Stimulated activated CD8-positive, alpha-beta memory T cell treated with anti-CD3 and anti-CD28 coated beads, Interleukin-2, amount 100 ng/mL, for 1 hour (primary cell): ENCODE measurements at places on chromosomes 6 and 20.

GRCh38 chr6:47245745-47246371, 63.8 kb downstream of the TNFRSF21 start:
- DNase-seq = no peak

DNA sequence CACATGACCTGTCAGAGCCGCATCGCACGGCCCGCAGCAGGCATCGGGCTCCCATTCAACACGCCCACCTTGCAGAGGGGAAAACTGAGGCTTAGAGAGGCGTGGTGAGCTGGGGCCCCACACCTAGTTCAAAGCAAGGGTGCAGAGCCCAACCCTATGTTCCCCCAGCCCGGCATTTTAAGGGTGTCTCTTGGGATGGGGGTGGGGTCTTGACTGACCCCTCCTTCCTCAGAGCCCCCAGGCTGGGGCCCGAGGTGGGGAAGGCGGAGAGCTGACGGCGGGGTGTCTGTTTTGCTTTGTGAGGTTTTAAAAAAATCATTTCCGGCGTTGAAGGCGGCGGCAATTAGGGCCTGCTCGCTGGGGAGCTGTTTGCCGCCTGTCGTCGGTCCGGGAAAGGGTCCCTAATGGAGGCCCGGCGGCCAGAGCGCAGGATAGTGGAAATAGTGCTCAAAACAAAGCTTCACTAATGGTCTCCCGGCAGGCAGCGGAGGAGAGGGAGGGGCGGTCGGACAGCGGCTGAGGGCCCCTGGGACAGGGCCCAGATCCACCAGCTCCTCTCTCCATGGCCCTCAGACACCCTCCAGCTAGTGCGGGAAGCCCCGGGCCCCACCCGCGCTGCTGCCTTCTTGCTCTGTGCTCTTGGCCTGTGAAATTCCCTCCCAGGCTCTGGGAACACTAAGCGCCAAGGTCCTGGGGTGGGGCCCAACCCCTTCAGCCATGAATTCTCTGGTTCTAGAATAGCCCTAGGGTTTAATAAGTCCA, 11.9 kb downstream of the VSTM2L start:
- DNase-seq = no peak

DNA sequence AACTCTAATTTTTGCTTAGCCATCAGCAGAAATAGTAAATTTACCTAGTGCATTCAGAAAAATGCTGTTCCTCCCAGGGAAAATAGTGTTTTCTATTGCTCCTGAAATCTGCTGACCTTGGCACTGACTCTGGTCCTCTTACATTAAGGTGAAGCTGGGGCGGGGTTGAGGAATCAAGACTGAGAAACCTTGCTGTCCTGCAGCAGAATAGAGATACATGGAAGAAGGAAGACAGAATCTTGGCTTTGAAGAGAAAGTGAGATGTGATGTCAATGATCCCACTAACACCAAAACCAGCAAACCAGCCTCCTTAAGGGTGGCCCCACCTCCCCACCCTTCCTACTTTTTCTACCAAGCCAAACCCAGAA, 840 bp upstream of the LY86 start:
- DNase-seq = no peak

DNA sequence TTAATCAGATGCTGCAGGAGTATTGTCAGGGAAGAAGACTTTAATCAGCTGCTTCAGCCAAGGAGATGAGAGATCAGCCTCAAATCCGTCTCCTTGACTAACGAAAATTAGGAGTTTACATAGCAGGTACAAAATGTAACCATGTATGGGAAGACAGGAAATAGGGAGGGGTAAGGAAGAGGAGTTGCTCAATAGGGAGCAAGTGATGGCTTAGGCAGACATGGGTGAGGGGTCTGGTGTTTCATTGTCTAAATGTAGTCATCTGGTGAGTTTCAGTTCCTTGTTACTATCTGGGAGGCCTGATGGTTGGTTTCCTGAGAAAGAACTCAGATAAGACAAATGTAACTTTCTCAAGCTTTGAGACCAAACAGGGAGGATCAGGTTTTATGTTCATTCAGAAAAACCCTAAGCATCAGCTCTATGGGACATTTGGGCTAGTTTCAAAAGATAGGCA, 217.3 kb upstream of the SULF2 start:
- no peak for DNase-seq

DNA sequence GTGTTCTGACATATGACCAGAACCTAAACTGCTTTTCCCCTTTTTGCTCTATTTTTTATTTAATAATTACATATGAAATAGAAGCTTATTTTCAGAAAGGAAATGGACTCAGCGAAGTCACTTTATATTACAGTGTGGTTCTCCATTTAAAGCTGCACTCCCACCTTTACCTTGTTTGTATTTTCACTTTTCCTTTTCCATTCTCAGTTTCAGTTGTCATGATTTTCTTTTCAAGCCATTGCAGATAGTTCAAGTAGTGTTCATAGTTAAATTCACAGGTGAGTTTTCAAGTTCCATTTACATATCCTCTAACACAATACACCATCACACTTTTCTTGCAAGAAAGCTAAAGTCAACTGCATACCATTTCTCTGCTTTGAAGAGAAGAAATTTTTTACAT, 400.2 kb downstream of the HACE1 start:
- no peak for DNase-seq

- no peak for DNase-seq
Measured at GRCh38 chr6:140811642-140812041, 1321.1 kb upstream of the GJE1 start.

DNA sequence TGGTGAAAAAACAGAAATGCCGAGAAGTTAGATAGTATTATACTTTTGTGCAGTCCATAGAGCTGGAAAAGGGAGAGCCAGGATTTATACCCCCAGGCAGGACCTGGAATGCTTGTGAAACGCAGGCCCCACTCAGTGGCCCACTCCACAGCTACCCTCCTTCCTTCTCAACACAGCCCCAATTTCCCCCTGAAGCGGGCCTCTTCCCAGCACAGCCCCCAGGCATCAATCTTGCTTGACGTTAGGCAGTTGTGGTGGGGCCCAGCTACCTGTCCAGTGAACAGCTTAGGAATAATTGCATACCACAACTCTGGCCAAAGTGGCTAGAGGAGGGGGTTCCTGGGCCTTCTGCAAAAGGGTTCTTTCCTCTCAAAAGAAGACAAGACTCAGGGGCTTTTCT, 61.3 kb downstream of the PPP1R3G start:
- DNase-seq = no peak

- DNase-seq = no peak
Measured at GRCh38 chr6:158715330-158716311, 65.8 kb downstream of the SYTL3 start.

GRCh38 chr20:51801823-51802123, 548 bp downstream of the SALL4 start:
- DNase-seq = no peak

- no peak for DNase-seq
Measured at GRCh38 chr6:106546691-106547414, 82.4 kb downstream of the RTN4IP1 start.

- no peak for DNase-seq
Measured at GRCh38 chr6:167096991-167097390, 25.9 kb upstream of the CCR6 start.

GRCh38 chr6:46381057-46381456, 110.2 kb downstream of the RCAN2 start:
- DNase-seq = no peak

DNA sequence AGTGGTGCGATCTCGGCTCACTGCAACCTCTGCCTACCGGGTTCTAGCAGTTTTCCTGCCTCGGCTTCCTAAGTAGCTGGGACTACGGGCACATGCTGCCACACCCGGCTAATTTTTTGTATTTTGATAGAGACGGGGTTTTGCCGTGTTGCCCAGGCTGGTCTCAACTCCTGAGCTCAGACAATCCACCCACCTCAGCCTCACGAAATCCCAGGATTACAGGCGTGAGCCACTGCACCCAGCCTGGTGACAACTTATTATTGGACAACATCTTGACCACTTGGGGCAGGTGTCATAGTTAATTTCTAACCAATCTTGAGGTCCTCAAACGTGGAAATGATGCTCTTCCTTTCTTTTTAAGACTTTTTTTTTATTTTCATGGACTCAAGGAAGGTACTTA, 303.6 kb downstream of the CLIC5 start:
- no peak for DNase-seq

DNA sequence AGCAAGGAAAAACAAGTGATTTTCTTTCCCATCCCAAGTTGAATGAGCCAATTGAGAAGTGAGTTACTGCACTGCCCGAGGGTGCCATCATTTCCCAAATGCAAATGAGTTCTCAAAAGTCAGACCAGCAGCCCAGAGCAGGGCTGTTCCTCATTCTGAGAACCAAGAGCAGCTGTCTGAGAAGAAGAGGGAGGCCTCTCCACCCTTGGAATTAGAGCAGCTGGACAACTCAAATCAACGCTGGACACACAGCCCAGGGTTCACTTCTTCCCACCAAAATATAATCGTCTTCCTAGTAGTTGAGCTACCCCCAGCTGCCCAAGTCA, 4.6 kb upstream of the PREX1 start:
- no peak for DNase-seq

DNA sequence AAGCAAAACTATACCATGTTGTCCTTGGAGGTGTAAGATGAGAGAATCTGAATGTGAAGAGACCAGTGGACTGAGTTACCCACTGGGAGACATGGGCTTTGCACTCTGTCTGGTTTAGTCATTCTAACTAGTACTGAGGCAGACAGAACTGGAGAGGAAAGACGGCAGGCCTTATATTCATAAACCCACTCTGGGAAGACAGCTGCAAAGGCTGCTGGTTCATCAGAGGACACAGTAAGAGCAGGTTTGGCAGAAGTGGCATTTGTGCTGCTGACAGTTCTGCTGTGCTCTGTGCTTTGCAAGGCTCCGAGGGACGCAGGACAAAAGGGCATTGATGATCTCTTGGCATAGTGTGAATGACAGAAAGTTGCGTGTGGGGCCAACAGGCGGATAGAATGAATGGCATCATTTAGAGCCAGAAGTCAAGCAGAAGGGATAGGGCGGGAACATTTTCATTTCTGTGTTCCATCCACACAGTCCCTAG, 142.3 kb upstream of the TENT5A start:
- no peak for DNase-seq

- no peak for DNase-seq
Measured at GRCh38 chr6:29965873-29966601, 23.7 kb downstream of the HLA-A start.

DNA sequence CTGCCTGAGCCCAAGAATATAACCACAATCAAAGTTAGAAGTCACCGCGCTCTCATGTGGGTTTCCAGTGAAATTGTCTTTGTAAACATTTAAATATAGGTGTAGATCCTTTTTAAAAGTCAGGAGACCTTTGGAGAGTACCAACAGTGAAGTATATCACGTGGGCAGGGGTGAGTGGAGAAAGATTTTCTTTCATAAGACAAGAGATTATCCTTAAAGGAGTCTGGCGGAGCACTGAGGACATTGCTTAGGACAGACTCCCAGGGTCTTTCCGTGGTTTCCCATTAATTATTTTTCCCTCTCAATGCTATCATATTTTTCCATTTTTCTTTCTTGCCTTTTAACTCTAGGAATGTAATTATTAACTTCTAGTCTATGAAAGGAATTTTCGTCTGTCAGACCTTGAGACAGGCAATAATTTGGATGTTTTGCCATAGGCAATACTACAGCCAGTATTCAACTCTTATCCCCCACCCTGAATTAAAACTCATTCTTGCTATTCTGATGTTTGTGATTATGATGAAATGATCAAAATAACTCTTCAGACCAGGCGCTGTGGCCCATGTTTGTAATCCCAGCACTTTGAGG, 31.4 kb downstream of the DCBLD1 start:
- no peak for DNase-seq

- DNase-seq = no peak
Measured at GRCh38 chr6:110529907-110530306, 53.5 kb upstream of the SLC22A16 start.

DNA sequence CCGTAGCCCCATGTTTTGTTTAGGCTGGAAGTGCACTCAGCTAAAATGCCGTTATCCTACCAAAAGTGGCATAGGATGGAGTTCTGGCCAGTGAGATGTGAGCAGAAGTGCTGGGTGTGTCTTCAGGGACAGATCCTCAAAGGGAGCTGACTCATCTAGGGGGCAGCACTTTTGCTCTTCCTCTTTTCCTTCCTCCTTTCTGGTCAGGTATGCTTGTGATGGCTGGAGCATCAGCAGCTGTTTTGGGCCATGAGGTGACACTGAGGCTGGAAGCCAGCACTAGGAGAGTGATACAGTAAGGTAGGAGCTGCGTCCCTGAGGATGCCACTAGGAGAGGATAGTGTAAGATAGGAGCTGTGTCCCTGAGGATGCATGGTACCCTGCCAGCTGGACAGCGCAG, 4.6 kb upstream of the OSBPL2 start:
- no peak for DNase-seq

DNA sequence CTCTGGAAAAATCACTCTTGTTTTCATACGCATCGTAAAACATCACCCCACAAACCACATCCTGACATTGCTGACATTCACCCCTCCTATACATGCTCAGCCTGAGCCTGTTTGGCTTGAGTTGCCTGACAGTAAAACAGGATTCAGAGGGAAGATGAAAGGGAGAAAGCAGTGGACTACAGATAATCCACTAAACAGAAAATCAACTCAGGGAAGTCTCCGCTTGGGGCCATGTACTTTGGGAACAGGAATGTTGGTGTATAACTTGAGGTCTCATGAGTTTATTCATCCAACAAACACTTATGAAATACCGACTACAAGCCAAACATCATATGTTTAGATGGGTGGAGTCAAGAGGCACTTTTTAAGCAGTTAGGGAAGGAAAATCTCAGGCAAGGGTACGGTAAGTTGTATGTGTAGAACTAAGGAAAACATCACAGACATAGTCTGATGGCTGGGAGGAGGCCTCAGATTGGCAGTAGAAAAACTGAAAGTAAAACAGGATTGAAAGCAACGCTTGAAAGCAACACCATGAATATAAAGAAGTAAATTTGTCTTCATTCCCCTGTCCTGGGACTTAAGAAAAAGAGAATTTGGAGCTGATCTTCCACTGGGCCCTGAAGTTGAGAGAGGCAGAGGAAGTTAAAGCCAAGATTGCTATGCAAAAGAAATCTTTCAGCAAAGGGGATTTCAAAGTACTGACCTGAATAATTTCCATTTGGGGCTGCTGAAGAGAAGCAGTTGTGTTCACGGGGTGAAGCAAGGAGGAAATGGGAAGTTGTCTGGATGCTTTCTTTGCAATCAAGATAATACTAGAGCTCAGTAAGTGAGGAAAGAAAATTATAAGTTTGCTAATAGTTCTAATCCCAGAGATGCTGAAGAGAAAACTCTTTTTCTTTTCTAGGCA, 28.8 kb downstream of the PDE7B start:
- peak; percentile 33 for DNase-seq

DNA sequence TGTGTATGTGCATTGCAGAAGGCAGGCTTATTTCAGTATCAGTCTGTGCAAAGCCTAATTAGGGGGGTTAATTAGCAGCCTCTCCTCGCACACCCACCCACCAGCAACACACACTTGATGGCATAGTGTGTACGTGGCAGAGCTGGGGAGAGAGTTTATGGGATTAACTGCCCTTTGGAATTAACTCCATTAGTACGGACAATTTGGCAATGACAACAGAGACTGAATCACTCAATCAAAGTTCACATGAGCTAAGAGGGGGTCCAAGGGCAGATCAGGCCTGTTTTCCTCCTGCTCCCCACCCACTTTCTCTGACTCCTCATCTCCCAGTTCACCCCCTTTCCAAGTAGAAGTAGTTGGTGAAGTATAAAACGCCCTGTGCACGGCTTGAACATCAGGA, 69.5 kb downstream of the LRFN2 start:
- DNase-seq = no peak
